Left cardiac atrium (tissue), 4 donors: ENCODE measurements at places on chromosomes 12 and 14. TPM values are rescaled to one million over a fixed set of nuclear protein-coding genes. Genes with fewer than 3 reads are reported as not detected.

DNA sequence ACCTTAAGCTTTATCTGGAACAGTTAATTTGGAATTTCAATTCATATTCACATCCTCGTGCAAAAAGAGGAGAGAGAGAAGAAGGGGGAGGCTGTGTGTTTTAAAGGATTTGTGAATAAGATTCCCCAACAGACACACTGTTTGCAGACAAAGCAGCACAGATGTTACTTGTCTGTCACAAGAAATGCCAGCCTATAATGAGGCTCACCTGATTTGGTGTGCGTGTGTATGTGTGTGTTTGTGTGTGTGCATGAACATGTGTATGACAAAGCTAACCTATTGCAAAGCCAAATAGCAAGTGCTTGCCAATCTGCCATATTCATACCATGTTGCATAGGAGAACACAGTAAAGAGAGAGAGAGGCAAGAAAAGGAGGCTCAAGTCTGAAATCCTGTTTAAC, 361.6 kb upstream of the NOVA1 start:
- DNase-seq, result no peak

DNA sequence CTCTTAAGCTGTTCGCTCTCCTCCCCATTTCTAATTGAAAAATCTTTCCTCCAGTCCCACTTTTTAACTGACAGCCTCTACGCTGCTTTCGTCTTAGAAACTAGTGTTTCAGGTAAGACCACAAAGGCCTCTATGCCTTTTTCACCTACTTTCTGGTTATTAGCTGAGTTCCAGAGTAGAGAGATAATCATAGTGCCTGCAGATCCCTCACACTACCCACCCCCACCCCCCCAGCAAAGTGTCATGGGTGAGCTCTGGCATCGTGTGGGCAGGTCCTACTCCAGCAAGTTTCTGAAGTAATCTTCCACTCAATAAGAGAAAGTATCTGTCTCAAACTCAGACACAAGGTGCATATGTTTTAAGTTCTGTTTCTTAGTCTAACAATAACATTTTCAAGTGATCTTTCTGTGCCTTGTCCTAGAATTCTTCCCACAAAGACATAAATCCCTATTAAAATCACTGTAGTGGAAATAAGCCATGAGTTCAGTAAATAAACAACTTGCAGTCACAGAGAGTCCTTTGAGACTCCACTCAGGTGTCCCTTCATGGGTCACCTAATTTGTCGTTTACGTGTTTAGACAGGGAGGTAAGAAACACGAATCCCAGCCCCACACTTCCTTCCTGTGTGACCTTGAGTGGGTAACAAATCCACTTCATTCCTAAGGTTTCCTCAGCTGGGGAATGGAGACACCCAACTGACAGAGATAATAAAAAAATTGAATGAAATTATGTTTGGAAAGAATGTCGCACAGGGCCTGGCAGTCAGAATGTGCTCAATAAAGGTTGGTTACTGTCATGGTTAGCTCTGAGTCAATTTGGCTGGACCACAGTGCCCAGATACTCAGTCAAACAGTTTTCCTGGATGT, 228.9 kb upstream of the CAND1 start:
- no peak for DNase-seq

IFT43 gene
- total RNA-seq, result 43.1 TPM

POTEM gene
- total RNA-seq, result not detected

HOXC10 gene
- total RNA-seq, result not detected

PPP1R12A gene
- 61.9 TPM for total RNA-seq

- DNase-seq, result no peak
These were observed 138.3 kb downstream of the TMEM121 start for GRCh38 chr14:105664691-105665090.

GRCh38 chr12:50404307-50404706, 3.6 kb downstream of the LARP4 start:
- DNase-seq, result no peak

DNA sequence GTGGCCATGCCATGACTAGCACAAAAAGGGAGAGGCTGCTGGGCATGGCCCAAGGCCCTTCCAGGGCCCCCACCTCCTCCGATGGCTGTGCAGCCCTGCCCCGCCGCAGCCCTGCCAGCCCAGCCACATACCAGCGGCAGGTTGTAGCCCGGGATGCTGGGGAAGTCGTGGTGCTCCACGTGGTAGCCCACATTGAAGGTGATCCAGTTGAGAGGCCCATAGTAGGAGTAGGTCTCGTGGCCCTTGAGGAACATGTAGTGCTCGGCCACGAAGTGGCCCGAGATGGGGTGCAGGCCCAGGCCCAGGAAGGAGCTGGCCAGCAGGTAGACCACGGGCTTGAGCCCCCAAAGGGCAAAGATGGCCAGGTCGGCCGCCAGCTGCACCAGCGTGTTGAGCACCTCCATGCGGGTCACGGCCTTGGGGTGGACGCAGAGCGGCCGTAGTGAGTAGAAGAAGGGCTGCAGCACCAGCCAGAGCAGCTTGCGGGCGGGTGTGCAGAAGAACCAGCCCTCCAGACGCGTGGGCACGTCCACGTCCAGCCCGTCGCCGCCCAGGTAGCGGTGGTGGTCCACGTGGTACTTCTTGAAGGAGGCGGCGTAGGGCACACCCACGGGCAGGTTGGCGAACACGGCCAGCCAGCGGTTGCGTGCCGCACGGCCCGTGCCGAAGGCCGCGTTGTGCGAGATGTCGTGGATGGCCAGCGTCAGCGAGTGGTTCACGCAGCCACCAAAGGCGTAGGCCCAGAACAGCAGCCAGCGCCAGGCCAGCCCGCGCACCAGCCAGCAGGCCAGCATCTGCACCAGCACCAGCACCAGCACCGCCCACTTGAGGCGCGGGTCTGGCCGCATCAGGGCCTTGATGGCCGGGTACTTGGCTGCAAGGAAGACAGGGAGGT, 10.4 kb downstream of the DEGS2 start:
- DNase-seq, result no peak

DNA sequence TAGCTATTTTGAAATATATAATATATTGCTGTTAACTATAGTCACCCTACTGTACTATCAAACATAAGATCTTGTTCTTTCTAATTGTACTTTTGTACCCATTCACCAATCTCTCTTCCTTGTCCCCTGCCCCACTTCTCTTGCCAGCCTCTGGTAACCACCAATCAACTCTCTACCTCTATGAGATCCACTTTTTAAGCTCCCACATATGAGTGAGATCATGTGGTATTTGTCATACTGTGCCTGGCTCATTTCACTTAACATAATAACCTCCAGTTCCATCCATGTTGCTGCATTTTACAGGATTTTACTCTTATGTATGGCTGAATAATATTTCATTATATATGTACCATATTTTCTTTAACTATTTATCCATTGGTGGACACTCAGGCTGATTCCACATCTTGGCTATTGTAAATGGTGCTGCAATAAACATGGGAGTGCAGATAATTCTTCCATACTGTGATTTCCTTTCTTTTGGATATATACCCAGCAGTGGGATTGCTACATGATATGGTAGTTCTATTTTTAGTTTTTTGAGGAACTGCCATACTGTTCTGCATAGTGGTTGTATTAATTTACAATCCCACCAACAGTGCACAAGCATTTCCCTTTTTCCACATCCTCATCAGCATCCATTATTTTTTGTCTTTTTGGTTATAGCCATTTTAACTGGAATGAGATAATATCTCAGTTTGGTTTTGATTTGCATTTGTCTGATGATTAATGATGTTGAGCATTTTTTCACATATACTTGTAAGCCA, 33.5 kb upstream of the SPIC start:
- DNase-seq, result no peak

- no peak for DNase-seq
These were observed 321.5 kb downstream of the TMEM117 start for GRCh38 chr12:44157359-44157758.

TRAFD1 gene
- 18.9 TPM for total RNA-seq

- no peak for DNase-seq
These were observed 170.5 kb upstream of the RBM19 start for GRCh38 chr12:114136631-114137030.

DNA sequence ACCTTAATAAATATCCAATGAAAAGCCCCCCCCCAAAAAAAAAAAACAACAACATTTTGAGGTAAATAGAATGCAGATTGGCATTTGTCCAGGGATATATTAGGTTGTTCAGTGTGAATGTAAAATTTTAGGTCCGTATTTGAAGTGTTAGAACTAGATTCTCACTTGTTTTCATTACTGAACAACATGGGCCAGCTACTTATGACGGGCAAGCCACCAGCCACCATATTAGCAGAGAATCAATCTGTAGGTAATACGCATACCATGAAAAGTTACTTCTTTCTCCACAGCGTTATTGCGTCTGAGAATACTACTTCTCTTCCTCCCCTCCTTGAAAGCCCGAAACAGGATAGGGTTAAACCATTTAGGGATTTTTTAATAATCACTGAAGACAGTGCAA, 5.4 kb downstream of the FLRT2 start:
- DNase-seq, result no peak

- no peak for DNase-seq
These were observed 119.7 kb upstream of the DNM1L start for GRCh38 chr12:32559434-32559833.
